ENCODE measurements at places on chromosomes 11 and 22.

DNA sequence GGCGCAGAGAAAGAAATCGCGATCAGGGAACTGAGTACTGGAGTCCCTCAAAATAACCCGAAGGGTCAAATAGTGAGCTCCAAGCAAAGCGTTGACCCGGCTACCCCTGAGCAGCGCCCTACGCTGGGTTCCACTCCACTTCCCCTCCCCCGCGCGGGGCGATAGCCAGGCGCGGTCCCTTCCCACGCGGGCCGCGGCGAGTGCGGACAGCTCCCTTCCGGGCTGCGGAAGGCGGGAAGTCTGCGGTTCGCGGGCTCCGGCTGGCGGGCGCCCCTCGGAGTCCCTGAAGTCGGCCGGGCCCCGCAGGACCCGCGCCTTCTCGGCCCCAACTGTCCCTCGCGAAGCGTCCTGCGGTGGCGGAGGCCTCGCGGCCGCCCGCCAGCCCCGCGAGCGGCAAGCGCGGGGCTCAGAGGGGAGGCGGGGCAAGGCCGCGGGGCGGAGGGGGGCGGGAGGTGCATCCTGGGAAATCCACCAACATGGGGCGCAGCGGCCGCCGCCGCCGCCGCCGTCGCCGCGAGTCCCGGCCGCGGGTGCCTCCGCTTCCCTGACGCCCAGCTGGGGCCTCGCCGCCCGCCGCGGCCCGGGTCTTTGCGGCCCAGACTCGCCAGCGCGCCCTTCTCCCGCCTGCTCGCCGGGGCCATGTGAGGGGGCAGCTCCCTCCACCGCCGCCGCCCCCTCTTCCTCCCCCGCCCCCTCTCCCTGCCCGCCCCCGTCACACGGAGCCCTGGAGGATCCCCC, at the start of gene QSER1:
TSS of gene QSER1 (plus strand) at position 457 of the 738 bp plus-strand sequence. CDS start 315 bp downstream, outside the sequence.
- peak; percentile 84 for DNase-seq

GRCh38 chr22:29621761-29622526, 18.5 kb downstream of the NF2 start:
- DNase-seq = no peak

GRCh38 chr11:76602431-76602861, 68.1 kb downstream of the LRRC32 start:
- no peak for DNase-seq

- DNase-seq = no peak
These were observed 99.3 kb upstream of the LDLRAD3 start for GRCh38 chr11:35844579-35844978.

- no peak for DNase-seq
These were observed 47.7 kb upstream of the ANO1 start for GRCh38 chr11:70030412-70030811.

GRCh38 chr11:103047837-103048236, 44.1 kb downstream of the DCUN1D5 start:
- DNase-seq = no peak

DNA sequence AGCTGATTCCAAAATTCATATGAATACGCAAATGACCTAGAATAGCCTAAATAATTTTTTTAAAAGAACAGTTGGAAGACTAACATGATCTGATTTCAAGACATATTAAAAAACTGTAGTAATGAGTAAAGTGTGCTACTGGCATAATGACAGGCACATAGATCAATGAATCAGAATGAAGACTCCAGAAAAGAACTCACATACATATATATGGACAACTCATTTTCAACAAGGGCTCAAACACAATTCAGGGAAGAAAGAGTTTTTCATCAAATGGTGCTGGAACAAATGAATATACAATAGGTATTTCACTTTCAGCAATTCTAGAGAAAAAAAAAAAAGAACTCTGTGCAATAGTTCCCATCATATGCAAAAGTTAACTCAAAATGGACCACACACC, 33.7 kb downstream of the BTBD10 start:
- no peak for DNase-seq

DNA sequence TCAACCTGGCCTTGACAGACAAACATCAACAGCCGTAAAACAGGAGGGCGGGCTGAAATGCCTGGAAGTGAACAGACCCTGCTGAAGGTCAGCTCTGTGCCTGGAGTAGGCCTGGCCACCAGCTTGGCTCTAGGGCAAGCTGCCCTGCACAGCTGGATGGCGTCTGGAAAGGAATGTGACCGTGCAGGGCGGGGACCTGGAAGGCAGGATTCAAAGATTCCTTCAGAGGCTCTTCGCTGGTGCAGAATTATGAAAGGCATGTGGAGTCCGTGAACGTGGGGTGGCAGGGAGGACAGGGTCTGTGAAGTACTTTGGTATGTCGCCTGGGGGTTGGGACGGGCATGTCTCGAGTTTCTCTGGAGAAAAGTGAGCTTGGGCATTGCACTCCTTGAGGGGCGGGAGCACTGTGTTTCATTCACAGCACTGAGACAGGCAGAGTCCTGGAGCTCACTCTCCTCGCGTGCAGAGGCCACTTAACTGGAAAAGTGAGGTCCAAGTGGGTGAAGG, 1.5 kb downstream of the EHD1 start:
- no peak for DNase-seq

- no peak for DNase-seq
These were observed 266.4 kb downstream of the BUD13 start for GRCh38 chr11:116506263-116506825.

DNA sequence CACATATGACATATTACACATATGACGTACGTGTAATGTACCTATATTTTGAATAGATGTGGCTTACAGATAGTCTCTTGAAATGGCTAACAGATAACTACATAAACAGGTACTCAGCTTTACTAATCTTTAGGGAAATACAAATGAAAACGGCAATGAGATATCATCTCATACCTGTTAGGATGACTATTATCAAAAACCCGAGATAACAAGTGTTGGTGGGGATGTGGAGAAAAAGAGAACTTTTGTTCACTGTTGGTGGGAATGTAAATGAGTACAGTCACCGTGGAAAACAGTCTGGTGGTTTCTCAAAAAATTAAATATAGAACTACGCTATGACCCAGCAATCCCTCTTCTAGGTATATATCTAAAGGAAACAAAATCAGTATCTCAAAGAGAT, 247.6 kb downstream of the ETS1 start:
- no peak for DNase-seq

- no peak for DNase-seq
These were observed 38.7 kb downstream of the SYT13 start for GRCh38 chr11:45247433-45247832.

GRCh38 chr22:19079691-19080090, 42.5 kb downstream of the DGCR2 start:
- DNase-seq = no peak

DNA sequence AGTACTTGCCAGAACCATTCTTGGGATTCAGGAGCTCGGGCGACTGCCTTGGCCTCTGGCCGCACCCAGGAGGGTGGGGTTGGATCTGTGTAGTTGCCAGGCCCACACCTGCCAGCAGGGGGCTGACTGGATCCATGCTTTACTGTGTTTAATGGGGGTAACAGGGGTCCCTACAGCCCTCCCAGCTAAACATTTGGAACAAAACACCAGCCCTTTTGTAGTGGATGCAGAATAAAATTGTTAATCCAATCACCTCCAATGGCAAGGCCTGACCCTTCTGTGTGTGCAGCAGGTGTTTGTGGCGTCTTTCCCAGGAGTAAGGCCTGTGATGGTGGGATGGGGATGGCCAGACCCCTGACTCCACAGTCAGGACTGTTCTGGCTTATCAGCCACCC, 22.5 kb downstream of the SUN2 start:
- DNase-seq = peak; percentile 55

GRCh38 chr11:83676056-83676601, 390.0 kb upstream of the CCDC90B start:
- DNase-seq = no peak

DNA sequence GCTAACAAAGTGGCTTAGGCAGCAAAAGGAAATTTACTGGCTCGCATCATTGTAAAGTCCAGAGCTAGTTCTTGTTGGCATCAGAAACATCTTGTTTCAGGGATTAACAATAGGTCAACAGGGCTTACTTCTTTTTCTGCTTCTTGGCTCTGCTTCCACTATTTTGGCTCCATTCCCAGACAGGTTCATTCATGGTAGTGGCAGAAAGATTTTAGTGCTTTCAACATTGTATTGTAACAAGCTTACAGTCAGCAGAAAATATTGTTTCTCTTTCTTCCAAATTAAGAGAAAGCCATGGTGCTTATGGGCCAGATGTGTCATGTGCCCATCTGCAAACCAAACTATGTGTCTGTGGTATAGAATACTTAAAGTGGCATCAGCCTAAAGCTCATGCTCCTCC, 315.6 kb downstream of the RAB38 start:
- no peak for DNase-seq

DNA sequence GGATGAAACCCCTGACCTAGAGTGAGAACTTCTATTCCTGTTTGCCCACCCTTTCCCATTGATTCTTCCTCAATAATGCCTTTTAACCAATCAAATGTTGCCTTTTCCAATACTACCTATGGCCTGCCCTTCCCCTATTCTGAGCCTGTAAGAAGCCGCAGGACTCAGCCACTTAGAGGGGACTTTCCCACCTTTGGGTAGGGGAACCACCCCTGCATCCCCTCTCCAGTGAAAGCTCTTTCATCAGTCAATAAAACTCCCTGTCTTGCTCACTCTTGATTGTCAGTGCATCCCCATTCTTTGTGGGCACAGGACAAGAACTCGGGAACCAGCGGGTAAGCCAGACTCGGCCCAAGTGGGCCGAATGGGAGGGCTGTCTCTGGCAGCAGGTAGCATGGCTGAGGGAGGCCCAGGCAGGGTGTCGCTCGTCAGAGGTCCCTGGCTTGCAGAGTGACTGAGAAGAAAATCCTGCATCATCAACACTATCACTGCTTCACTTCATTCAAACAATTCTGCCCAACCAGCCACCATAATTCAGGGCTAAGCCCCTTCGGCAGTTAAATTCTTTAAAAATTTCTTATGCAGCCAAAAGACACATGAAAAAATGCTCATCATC, 30.4 kb downstream of the LDHAL6A start:
- DNase-seq = peak; percentile 54

- DNase-seq = no peak
These were observed 3.2 kb downstream of the PRDM10 start for GRCh38 chr11:129999407-129999806.

DNA sequence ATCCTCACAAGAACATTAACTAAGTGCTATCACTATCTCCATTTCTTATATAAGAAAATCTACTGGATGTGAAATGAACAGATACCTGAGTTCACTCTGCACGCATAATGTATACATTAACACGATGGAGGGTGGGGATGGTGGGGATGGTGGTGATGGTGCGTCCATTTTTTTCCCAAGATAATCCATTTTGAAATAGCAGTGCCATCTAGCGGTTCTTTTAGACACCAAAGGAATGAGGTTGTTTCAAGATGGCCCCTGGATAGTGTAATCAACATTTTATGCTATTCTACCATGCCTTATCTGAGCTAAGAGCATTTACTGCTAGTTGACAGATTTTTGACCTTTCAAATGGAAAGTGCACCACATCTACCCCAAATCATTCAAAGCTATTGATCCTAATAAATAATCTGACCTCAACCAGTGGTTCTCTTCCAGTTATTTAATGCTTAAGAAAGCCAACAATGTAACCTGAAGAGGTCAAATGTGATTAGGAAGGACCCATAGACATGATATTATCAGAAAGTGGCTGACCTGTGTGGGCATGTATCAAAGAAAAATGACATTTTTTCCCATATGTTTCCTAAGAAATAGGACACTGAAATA, 714.7 kb upstream of the TENM4 start:
- peak; percentile 27 for DNase-seq

DNA sequence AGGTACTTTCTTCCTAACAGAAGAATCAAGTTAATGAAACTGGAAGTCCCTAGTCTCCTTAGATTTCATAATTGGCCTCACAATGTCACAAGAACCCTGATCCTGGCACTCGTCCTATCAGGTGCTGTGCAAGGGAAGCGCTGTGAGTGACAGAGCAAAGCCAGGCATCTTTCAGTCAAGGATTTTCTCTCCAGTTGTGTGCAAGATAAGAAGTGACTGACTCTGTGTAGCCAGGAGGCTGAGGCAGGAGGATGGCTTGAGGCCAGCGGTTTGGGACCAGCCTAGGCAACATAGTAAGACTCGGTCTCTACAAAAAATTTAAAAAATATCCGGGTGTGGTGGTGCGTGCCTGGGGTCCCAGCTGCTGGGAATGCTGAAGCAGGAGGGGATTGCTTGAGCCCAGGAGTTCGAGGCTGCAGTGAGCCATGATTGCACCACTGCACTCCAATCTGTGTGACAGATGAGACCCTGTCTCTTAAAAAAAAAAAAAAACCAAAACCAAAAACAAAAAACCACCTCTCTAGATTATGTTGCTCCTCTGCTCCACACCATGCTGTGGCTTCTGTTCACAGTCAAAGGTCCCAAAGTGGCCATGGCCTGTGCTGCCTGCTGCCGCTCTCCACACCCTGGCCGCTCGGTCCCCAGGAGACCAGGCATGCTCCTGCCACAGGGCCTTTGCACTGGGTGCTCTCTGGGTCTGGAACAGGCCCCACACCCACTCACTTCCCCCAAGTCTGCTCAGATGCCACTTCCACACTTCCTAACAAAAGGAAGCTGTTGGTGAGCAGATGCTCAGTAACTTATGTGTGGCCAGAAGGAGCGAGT, 54.2 kb upstream of the CLDN5 start:
- no peak for DNase-seq

GRCh38 chr11:14872032-14872431, 20.0 kb downstream of the CYP2R1 start:
- DNase-seq = no peak

DNA sequence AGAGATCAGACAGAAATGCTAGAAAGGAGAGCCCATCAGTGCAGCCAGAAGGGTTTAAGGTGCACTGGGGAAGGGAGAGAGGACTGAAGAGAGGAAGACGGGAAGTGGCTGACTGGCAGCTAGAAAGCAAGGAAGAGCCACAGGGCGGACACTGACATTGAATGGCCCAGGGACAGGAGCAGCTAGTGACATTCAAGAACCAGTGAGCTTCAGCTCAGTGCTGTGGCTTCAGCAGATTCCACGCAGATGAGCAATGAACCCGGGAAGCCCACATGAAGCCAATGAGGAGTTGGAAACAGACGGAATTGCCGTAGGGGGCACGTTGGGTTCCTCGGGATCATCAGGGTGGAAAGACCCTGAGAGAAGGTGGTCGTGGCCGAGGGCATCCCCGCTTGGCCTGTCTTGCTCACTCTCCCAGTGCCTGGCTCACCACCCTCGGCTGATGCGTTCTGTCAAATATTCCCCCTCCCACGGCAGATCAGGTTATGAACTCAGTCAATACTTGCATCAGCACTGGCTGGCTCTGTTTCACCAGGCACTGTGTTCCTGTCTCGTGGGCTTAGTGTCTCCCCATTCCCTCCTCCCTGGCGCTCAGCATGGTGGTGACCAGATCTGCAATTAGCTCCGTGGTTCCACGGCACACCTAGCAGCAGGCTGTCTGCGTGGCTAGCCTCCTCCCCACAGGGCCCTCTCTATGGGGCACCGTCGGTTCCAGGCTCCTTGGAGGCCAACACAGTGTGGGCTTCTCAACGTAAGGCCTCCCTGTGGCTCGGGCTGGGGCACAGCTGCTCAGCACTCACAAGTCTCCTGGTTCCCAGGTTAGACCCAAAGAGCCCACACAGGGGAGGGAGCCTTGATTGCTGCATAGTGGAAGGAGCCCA, 145.5 kb downstream of the TRIM29 start:
- DNase-seq = no peak

DNA sequence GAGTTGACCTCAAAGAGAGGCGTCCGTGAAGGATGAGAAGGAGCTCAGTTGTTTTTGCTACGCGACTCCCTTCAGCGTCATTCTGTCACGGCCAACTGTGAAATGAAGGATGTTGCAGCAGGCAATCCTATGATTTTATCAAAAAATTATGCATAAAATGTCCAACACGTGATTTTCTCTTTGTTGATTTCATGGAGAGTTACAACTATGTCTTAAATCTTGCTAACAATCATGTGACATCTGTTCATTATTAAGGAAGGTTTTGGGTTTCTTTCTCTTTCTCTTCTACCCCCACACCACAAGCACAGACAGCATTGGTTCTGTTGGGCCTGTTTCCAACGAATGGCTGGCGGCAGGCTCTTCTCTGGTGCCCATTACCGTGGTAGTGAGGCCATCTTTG, 3.7 kb downstream of the KRTAP5-4 start:
- DNase-seq = no peak
